Osteocyte (in vitro differentiated cells): ENCODE measurements at places on chromosomes 1 and 21. TPM values are rescaled to one million over a fixed set of nuclear protein-coding genes. Genes with fewer than 3 reads are reported as not detected.

ABCG1 gene
- total RNA-seq: 16.5 TPM in 2 replicates

SYCP1 gene
- not detected in 2 replicates for total RNA-seq

S100A12 gene
- total RNA-seq: not detected in 2 replicates

DNALI1 gene
- 9.4 and 10.5 TPM in 2 replicates for total RNA-seq

C1orf105 gene
- total RNA-seq: not detected in 2 replicates

PCP4L1 gene
- not detected in 2 replicates for total RNA-seq

TSACC gene
- not detected in 2 replicates for total RNA-seq

PTCH2 gene
- 1.4 TPM in 2 replicates for total RNA-seq

EDN2 gene
- not detected in 2 replicates for total RNA-seq

CCDC30 gene
- total RNA-seq: 3.3 and 4.1 TPM in 2 replicates

SPRR1A gene
- total RNA-seq: not detected in 2 replicates

ZFYVE9 gene
- total RNA-seq: 24.7 and 25.9 TPM in 2 replicates

SPATA45 gene
- not detected in 2 replicates for total RNA-seq

SYT2 gene
- total RNA-seq: not detected in 2 replicates

MX2 gene
- total RNA-seq: not detected in 2 replicates

SLC44A5 gene
- total RNA-seq: 0.21 and 0.44 TPM in 2 replicates

SLAMF6 gene
- total RNA-seq: not detected in 2 replicates

TYW3 gene
- 5.6 and 7.8 TPM in 2 replicates for total RNA-seq

VHLL gene
- not detected in 2 replicates for total RNA-seq

TMEM53 gene
- 6.6 and 7.6 TPM in 2 replicates for total RNA-seq

IL12RB2 gene
- total RNA-seq: not detected in 2 replicates

FCAMR gene
- total RNA-seq: not detected in 2 replicates

LCE1B gene
- total RNA-seq: not detected in 2 replicates

IL19 gene
- total RNA-seq: not detected in 2 replicates

GPBP1L1 gene
- 87.2 and 96.0 TPM in 2 replicates for total RNA-seq

GBP7 gene
- not detected in 2 replicates for total RNA-seq

TOMM40L gene
- 8.6 and 10.3 TPM in 2 replicates for total RNA-seq

FAM72B gene
- 1.7 and 2.5 TPM in 2 replicates for total RNA-seq

CA6 gene
- not detected in 2 replicates for total RNA-seq

RAB7B gene
- 0.78 TPM in 2 replicates for total RNA-seq

B3GALT5 gene
- total RNA-seq: not detected in 2 replicates

CRYZL1 gene
- 43.6 and 48.2 TPM in 2 replicates for total RNA-seq

GBP5 gene
- total RNA-seq: not detected in 2 replicates
